ENCODE measurements at places on chromosomes 2 and 18.

- H3K27me3 ChIP-seq = no peaks in the 10 kb centered on the region
- no peak overlapping the region for H3K27ac ChIP-seq
- no peaks in the 10 kb centered on the region for H3K36me3 ChIP-seq
- no peaks in the 10 kb centered on the region for H3K4me1 ChIP-seq
- DNase-seq = no peak
Measured at GRCh38 chr2:146754606-146755005, 1090.2 kb upstream of the ACVR2A start.

GRCh38 chr2:107337209-107337898 lies 451.4 kb upstream of the ST6GAL2 start:
- H3K27ac ChIP-seq = no peak overlapping the region
- DNase-seq = no peak
- no peak overlapping the region for H3K4me3 ChIP-seq
- no peaks in the 10 kb centered on the region for H3K36me3 ChIP-seq

DNA sequence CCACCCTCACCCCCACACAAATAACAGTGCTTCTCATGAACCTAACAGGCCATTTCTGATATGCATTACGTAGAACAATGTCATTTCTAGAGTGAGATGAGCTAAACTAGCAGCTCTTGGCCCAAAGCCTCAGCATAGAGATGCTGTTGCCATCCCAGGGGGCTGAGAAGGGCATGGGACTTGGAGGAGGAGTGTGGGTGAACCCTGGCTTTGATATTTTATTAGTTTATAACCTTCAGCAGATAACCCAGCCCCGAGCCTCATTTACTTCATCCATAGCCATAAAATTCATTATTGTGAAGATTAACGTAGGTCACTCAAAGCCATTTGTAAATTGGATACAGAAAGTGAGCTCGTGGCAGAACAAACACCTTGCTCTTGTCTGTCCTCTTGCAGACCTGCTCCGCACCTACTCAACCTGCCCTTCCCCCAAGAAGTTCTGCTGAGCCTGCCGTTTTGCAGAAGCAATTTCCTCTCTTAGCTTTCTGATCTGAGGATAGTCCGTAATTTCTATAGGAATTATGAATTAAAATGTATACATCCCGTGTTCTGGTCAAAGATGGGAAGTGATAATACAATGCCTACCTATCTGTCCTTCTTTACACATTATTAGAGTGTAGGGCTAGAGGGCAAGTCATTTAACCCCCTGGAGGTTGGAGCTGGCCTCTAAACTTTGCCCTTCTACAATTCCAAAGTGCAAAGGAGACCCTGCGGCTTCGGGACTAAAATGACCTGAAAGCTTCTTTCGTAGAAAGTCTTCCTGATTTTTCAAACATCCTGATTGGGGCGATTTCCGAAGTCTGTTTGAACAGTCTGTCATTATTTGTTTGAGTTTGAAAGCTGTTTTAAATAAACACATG lies 187.4 kb downstream of the BCL2 start:
- no peak overlapping the region for H3K4me3 ChIP-seq
- no peaks in the 10 kb centered on the region for H3K27me3 ChIP-seq
- H3K27ac ChIP-seq = peak overlapping the region; percentile 47

- no peaks in the 10 kb centered on the region for H3K36me3 ChIP-seq
- no peak for DNase-seq
- no peak overlapping the region for H3K4me3 ChIP-seq
- no peaks in the 10 kb centered on the region for H3K27me3 ChIP-seq
Measured at GRCh38 chr2:43325107-43325811, 98.9 kb upstream of the ZFP36L2 start.

- H3K4me3 ChIP-seq = no peak overlapping the region
- no peaks in the 10 kb centered on the region for H3K36me3 ChIP-seq
- no peak overlapping the region for H3K27ac ChIP-seq
- no peak for DNase-seq
- H3K27me3 ChIP-seq = no peaks in the 10 kb centered on the region
Measured at GRCh38 chr18:9665314-9665713, 42.8 kb upstream of the RAB31 start.
